H1 (cell line): ENCODE measurements at places on chromosomes 1 and 21. TPM values are rescaled to one million over a fixed set of nuclear protein-coding genes. Genes with fewer than 3 reads are reported as not detected.
A peak's percentile ranks its signal among the peaks of the same experiment; 100 is the strongest.

- no peak for DNase-seq
- no peaks in the 10 kb centered on the region for H3K36me3 ChIP-seq
- peaks cover 4% of the 10 kb centered on the region for H3K4me1 ChIP-seq
- H3K27ac ChIP-seq = no peak overlapping the region
- H3K27me3 ChIP-seq = no peaks in the 10 kb centered on the region
These were observed 56.1 kb downstream of the GADD45A start for GRCh38 chr1:67741121-67741520.

DNA sequence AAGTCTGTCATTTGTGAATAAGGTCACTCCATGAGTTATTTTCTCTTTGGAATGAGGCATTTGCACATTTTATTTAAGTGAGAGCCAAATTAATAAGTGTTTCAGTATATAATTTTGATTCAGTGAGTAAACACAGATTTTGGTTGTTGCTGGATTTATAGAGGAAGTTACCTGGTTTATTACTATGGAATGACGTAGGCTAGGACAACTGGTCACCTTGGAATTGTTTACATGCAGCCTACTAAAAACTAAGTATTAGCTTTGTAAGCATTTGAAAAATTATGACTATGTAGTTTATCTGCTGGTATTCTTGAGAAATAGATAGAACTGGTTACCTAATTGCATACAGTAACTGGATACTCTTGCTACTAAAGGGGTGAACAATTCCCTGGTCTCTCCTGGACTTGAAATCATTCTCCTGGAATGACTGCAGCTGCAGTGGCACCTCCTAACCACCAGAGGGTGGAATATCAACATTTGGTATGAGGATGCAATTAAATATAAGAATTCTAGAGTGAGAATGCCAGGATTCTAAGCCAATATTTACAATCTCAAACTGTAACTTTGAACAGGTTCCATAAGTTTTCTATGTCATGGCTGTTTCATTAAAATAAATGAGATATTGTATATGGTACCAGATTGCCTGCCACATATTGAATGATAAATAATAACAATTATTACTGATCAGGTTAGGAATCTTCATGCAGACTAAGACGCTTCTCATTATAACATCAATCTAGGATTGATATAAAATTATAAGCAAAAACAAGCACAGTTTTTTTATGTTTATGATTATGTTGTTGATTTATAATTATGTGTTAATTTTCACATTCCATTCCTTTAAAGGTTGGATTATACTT, 3.5 kb upstream of the KRTAP27-1 start:
- no peak overlapping the region for H3K4me3 ChIP-seq
- no peaks in the 10 kb centered on the region for H3K4me1 ChIP-seq
- no peaks in the 10 kb centered on the region for H3K27me3 ChIP-seq
- no peak overlapping the region for H3K27ac ChIP-seq

DNA sequence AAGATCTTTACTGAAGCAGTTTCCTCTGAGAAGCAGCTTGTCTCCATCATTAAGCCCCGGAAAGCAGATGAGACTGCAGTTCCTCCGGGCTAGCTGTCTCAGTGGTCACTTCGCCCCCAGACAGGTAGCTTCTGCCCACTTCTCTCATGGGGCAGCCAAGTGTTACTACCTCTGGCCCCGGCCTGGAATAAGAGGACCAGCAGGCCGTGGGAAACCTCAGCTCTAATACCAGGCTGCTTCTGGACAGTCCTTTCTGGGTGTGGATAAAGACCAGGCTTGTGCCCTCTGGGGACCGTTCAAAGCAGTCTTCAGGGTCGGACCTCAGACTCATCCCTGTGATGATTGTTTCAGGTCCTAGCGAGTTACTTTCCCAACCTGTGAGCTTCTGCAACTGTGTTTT, 54.8 kb downstream of the RUNX3 start:
- no peak overlapping the region for H3K4me3 ChIP-seq
- no peaks in the 10 kb centered on the region for H3K36me3 ChIP-seq
- no peaks in the 10 kb centered on the region for H3K27me3 ChIP-seq
- H3K27ac ChIP-seq = no peak overlapping the region

- DNase-seq = no peak
- H3K36me3 ChIP-seq = no peaks in the 10 kb centered on the region
- H3K27ac ChIP-seq = no peak overlapping the region
- no peak overlapping the region for H3K4me3 ChIP-seq
- no peaks in the 10 kb centered on the region for H3K27me3 ChIP-seq
- H3K4me1 ChIP-seq = peaks cover 7% of the 10 kb centered on the region
These were observed 28.3 kb downstream of the DEGS1 start for GRCh38 chr1:224211206-224211962.

Gene SZRD1
- 108 and 116 TPM in 2 replicates for total RNA-seq

Gene MYOM3
- 0.09 and 0.36 TPM in 2 replicates for total RNA-seq

DNA sequence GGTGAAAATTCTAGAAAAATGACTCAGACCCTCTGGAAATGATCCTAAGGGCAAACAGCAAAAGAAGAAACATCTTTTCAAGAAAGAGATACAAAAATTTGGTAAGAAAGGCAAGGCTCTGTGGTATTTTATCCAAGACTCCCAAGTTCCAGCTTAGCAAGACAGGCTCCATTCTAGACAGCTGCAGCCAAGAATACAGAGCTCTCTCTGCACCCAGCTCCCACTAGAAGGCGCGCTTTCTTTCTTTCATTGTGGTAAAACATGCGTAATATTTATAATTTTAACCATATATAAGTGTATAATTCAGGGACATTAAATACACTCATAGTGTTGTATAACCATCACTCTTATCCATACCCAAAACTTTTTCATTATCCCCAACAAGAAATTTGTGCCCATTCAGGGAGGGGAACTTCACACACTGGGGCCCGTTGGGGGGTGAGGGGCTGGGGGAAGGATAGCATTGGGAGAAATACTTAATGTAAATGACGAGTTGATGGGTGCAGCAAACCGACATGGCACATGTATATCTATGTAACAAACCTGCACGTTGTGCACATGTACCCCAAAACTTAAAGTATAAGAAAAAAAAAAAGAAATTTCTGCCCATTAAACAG, 2.2 kb upstream of the HFM1 start:
- H3K27ac ChIP-seq = no peak overlapping the region
- no peaks in the 10 kb centered on the region for H3K27me3 ChIP-seq
- no peak overlapping the region for H3K4me3 ChIP-seq
- H3K36me3 ChIP-seq = no peaks in the 10 kb centered on the region
- DNase-seq = no peak
- H3K4me1 ChIP-seq = no peaks in the 10 kb centered on the region

GRCh38 chr1:185483664-185484450, 166.8 kb upstream of the IVNS1ABP start:
- DNase-seq = no peak
- no peak overlapping the region for H3K27ac ChIP-seq
- no peaks in the 10 kb centered on the region for H3K36me3 ChIP-seq
- no peaks in the 10 kb centered on the region for H3K27me3 ChIP-seq
- H3K4me3 ChIP-seq = no peak overlapping the region

DNA sequence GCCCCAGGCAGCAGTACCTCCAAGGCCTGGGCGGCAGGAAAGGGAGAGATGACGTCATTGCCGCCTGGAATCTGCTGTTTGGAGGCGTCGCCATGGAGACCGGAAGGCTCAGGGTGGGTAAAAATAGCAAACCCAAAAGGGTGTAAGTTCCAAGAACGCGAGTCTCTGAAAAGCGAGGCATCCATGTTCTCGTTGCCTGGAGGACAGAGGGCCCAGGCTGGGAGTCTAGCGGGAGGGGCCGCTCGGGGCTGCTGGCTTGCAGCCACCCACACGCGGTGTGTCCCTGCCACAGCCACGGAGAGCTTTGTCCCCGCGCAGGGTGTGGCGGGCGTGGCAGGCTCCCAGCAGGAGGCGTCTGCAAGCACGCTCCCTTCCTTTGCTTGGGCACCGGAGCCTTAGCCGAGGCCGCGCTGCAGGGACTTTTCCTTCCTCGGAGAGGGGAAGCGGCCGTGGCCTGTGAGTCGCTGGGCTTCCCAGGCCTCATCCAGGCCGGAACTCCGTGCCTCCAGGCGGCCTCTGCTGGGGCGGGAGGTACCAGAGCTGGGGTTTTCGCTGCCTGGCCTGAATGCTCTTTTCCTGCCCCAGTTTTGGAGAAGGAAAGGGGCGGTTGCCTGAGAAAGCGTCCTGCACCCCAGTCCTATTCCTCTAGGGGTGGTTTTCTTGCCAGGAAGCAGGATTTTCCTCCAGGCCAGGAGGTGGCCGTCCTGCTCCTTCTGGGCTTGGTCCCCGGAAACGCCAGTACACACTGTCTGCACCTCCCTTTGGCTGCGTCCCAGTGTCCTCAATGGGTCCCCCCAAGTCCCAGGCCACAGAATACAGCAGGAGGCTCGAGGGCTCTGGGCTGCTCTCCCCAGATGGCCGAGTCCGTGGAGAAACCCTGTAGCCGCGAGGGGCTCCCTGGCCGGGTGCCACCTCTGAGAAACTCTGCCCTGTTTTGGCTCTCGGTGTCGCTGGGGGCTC, 15.3 kb upstream of the SKI start:
- H3K27me3 ChIP-seq = no peaks in the 10 kb centered on the region
- peaks cover 13% of the 10 kb centered on the region for H3K4me1 ChIP-seq
- peak overlapping the region; percentile 95 for H3K27ac ChIP-seq
- DNase-seq = peak; percentile 92
- H3K4me3 ChIP-seq = peak overlapping the region; percentile 55

- H3K4me1 ChIP-seq = peaks cover 4% of the 10 kb centered on the region
- no peaks in the 10 kb centered on the region for H3K36me3 ChIP-seq
- DNase-seq = no peak
- no peak overlapping the region for H3K27ac ChIP-seq
These were observed 70.8 kb downstream of the JAK1 start for GRCh38 chr1:64895500-64895899.

- no peaks in the 10 kb centered on the region for H3K4me1 ChIP-seq
- no peak overlapping the region for H3K4me3 ChIP-seq
- no peak overlapping the region for H3K27ac ChIP-seq
- no peak for DNase-seq
These were observed 16.9 kb downstream of the TCEANC2 start for GRCh38 chr1:54070171-54070837.

GRCh38 chr1:151416231-151416630, 16.9 kb downstream of the PSMB4 start:
- H3K27ac ChIP-seq = no peak overlapping the region
- DNase-seq = peak; percentile 29
- peaks cover 25% of the 10 kb centered on the region for H3K36me3 ChIP-seq
- no peaks in the 10 kb centered on the region for H3K4me1 ChIP-seq
- no peaks in the 10 kb centered on the region for H3K27me3 ChIP-seq

GRCh38 chr1:118503752-118504151, 318.7 kb upstream of the SPAG17 start:
- H3K27ac ChIP-seq = no peak overlapping the region
- no peak for DNase-seq
- H3K4me1 ChIP-seq = no peaks in the 10 kb centered on the region; the same call in 1 of the 2 replicates
- no peak overlapping the region for H3K4me3 ChIP-seq
- H3K36me3 ChIP-seq = no peaks in the 10 kb centered on the region

GRCh38 chr1:165841582-165842017, 14.2 kb downstream of the UCK2 start:
- H3K36me3 ChIP-seq = no peaks in the 10 kb centered on the region
- no peaks in the 10 kb centered on the region for H3K27me3 ChIP-seq
- H3K4me1 ChIP-seq = peaks cover 10% of the 10 kb centered on the region
- H3K27ac ChIP-seq = no peak overlapping the region
- no peak overlapping the region for H3K4me3 ChIP-seq

DNA sequence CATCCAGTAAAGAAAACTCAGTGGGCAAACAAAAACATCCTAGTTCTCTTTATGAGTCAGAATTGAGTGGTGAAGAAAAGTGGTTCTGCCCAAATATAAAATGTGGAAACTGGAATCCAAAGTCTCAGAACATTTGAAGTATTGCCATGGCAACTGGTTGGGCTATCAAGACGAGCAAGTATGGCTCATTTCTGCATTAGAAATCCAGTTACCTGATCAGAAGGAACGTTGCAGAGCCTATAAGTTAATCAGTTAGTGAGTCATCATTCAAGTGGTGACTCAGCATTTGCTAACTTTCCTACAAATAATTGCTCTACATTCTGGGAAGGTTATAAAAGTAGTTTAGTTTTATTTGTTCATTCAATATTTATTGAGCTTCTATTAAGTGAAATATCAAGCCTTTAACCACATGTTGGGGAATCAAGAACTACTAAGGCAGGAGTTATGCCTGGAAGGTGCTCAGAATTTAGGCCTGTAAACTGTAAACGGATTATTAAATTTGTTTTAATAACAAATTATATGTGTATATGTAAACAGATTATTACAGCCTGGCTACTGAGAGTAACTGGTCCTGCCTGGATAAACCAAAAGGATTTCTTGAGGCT, 104.3 kb downstream of the PAPPA2 start:
- DNase-seq = no peak
- no peaks in the 10 kb centered on the region for H3K36me3 ChIP-seq
- H3K4me3 ChIP-seq = no peak overlapping the region
- no peaks in the 10 kb centered on the region for H3K27me3 ChIP-seq
- no peaks in the 10 kb centered on the region for H3K4me1 ChIP-seq

DNA sequence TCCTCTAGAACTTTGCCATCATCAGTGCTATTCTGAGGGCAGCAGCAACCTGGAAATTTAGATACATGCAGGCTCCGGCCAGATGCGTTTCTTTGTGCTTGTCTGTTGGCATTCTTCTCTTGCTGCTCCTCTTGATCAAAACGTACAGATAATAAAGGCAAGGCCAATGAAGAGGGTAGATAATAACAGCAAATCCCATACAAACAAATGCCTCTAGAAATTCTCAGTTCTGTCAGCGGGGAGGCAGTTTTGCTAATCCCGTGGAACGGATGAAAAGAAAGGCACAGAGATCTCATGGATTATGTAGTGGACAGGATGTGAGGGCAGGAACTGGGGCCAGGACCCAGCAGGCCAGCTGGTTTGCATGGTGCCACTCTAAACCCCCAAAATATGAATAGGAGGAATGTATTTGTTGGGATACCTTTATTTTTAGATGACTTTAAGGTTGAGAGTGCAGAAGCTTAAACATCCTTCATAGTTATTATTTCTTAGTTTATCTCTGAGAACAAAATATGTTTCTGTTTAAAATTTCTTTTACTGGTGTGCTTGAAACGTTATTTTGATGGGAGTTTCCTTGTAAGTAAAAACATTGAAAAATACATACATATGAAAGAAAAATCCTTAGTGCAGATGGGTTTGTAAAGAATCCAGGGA, 1.5 kb downstream of the ITSN1 start:
- no peak overlapping the region for H3K27ac ChIP-seq
- no peak for DNase-seq
- H3K27me3 ChIP-seq = no peaks in the 10 kb centered on the region
- H3K36me3 ChIP-seq = no peaks in the 10 kb centered on the region
- H3K4me3 ChIP-seq = peak overlapping the region; percentile 68

DNA sequence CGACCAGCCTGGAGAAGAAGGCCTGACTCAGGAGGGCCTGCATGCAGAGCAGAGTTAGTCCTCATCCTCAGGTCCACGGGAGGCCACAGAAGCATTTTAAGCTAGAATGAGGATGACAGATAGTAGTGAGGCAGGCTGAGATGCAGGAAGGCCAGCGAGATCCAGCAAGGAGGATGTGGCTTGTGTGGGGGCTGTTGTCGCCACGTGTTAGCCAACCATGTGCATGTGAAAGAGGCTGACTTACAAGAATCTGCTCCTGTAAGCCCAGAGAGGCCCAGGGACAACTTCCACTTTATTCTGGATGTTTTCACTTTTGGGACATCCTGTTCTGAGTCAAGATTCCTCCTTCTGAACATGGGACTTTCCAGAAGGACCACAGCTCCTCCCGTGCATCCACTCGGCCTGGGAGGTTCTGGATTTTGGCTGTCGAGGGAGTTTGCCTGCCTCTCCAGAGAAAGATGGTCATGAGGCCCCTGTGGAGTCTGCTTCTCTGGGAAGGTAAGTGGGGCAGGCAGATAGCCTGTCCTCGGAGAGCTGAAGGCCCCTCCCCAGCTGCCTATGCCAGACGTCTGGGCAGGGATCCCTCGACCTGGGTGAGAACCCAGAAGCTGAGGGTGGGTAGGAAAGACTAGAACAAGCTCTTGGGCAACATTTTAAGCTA, at the start of gene SLAMF8:
Gene SLAMF8 (plus strand): TSS at position 433 of the 661 bp plus-strand sequence. CDS start 26 bp downstream, at position 459.
- no peaks in the 10 kb centered on the region for H3K4me1 ChIP-seq
- no peak within 1 kb of the TSS for H3K4me3 ChIP-seq
- no peak within 1 kb of the TSS for H3K27ac ChIP-seq
